ENCODE measurements at places on chromosomes 2 and 18.
A peak's percentile ranks its signal among the peaks of the same experiment; 100 is the strongest.

GRCh38 chr2:217956586-217957457, 46.0 kb downstream of the TNS1 start:
- no peak for DNase-seq

DNA sequence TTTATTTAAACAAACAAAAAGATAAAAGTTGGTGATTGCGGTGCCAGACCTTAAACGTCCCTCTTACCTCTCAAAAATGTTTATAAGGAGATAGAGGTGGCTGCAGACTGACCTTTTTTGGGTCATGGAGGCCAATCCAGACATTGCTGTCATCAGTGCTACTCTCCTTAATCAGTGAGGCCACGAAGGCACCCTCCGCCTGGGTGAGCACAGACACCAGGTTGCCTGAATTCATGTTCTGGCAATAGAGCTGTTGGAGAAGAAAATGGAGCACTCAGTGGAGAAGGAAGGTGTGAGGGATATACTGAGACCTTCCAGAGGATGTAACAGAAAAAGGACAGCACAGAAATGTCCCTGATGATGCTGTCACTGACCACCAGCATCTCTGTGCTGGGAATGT, 1.5 kb downstream of the REG1B start:
- no peak for DNase-seq

- no peak for DNase-seq
Measured at GRCh38 chr18:50734342-50734741, 85.5 kb downstream of the MRO start.

GRCh38 chr2:112936927-112937232, 25.9 kb downstream of the IL37 start:
- no peak for DNase-seq

DNA sequence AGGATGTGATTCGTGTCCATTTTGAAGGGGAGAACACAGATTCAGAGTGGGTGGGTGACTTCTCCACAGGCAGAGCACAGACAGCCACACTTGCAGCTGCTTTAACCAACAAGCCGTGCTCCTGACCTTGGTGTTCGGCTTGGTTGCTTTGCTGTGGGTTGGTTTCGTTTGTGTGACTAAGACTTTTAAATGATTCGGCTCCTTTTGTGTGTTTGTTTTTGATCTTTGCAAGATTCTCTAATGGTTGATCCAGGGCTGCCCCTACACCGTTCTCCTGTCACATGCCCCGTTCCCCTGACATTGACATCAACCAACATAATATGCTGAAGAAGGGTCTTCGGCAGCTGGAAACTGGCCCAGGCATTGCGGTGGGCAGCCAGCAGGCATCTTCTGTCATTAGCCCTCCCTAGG, 95.9 kb upstream of the MBOAT2 start:
- no peak for DNase-seq

DNA sequence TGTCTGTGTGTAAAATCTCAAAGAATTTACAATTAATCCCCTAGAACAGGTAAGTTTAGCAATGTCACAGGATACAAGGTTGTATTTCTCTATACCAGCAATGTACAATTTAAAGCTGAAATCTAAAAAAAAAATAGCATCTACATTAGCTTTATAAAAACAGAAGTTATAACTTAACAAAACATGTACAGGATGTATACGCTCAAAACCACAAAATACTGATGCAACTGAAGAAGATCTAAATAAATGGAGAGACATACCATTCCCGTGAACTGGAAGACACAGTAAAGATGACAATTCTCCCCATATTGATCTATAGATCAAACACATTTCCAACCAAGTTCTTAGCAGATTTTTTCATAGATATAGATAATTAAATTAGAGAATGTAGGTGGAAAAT, 17.5 kb upstream of the RANBP2 start:
- DNase-seq = no peak

GRCh38 chr2:225773148-225773547, 373.6 kb downstream of the NYAP2 start:
- DNase-seq = no peak

- DNase-seq = no peak
Measured at GRCh38 chr2:30721668-30722647, 85.3 kb downstream of the CAPN13 start.

- peak; percentile 53 for DNase-seq
Measured at GRCh38 chr2:230713331-230714135, 891 bp downstream of the CAB39 start.

GRCh38 chr2:45008296-45009129, 739 bp downstream of the SIX2 start:
- DNase-seq = no peak

- DNase-seq = no peak
Measured at GRCh38 chr2:95695613-95696012, 103.8 kb downstream of the TRIM43 start.

GRCh38 chr2:182166841-182167240, 181.2 kb downstream of the PPP1R1C start:
- no peak for DNase-seq

DNA sequence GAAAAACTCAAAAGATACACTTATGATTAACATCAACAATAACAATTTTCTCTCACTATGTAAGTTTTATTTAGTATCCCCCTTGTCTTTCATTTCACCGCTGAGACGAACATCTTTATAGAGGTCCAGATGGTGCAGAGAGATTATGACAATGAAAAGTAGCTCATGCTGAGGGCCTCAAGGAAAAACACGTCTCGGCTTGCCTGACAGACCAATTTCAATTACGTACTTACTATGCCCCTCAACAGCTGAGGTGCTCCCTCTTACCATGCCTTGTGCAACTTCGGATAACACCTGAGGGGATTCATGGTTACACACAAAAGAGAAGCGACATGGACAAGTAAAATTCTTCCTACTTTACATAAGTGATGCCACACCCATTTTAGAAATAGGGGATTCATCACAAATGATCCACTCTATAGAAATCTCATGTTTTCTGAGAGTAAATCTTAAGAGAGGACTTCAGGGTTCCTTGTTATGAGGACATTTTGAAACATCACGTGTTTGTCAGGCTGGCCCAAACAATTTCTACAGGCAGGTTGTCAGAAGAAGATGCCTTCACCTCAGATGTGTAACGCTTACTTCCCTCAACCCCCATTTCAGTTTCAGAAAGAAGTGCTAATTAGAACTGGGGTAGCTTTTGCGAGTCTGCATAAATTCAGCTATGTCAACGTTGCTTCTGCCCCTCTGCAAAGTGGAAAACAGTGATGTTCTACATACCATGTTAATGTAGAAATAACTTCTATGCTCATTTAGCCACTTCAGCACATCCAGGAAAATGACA, 191.4 kb downstream of the NRXN1 start:
- DNase-seq = no peak

- DNase-seq = no peak
Measured at GRCh38 chr2:182910965-182911364, 44.5 kb upstream of the FRZB start.

DNA sequence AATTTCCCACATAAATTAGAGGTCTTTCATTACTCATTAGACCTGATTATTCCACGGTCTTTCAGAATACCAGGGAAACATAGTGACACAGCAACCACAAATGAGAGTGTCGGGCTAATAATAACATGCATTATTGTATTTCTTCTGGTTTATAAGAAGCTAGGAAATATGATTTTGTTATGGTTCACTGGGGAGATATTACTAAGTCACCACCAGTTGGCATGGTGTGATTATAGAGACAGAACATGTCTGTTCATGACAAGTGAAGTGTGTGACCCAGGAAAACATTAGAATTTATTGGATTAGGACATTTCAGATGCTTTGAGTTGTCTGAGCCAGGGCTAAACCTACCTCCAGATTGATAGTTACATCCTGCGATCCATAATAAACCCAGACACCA, 494.4 kb downstream of the FBXO15 start:
- no peak for DNase-seq

DNA sequence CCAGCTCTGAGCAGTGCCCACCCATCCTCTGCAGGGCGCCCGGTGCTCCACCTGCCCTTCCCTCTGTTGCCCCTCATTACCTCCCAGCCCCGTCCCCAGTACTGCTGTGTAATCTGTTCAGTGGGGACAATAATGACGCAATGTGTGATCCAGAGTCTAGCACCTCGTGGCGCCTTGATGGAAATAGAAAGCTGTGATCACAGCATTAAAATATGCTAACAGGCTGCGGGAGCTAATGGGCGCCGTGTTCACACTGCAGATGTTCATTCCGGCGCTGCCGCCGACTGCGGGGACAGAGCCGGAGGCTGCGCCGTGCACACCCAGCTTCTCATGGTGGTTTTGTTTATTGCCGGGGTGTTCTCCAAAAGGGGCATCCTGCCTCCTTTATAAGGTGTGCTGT, 235.2 kb downstream of the LDLRAD4 start:
- DNase-seq = no peak
